ENCODE measurements at places on chromosomes 4 and X. TPM values are rescaled to one million over a fixed set of nuclear protein-coding genes. Genes with fewer than 3 reads are reported as not detected.

DNA sequence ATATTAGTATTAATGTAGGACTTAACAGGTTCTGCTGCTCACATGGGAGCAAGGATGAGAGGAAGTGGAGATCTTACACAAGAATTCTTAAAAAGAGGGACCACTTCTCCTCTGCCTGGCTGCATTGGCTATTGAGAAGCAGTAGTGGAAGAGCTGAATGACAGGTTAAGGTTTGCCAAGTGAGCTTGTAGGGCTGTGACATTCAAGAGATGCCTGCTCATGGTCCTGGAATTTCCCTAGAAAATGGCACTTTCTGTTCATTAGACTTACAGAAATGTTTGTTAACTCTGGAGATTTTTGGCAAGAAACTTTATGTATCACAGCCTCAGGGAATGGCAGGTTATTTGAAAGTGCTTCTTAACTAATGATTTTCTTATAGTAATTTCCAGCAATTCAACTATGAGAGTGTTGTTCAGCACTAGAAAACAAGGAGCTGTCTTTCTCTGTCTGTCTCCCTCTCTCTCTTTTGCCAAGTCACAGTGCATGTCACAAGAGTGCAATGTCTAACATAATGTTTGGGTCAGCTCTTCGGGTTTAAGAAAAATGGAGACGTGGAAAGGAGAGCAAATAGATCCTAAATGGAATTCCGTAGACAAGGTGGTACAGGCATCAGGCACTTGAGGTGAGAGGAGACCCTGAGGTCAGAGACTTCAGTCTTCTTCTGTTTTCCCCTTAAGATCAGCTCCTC lies 8.3 kb upstream of the NAP1L5 start:
- no peak for DNase-seq

- no peak for DNase-seq
Measured at GRCh38 chrX:154096140-154097002, 1.1 kb downstream of the MECP2 start.

- no peak for DNase-seq
Measured at GRCh38 chr4:186081202-186081807, 12.3 kb downstream of the TLR3 start.

The GRSF1 gene
- total RNA-seq, result 40.0 TPM

The MCF2 gene
- total RNA-seq, result 1.1 TPM

Data from aorta (tissue), 5 donors.